ENCODE measurements at places on chromosomes 7 and 10. TPM values are rescaled to one million over a fixed set of nuclear protein-coding genes. Genes with fewer than 3 reads are reported as not detected.

Gene CLRN3
- not detected for total RNA-seq

- H3K4me1 ChIP-seq, result no peaks in the 10 kb centered on the region
- H3K36me3 ChIP-seq, result no peaks in the 10 kb centered on the region
- DNase-seq, result no peak
- no peak overlapping the region for H3K4me3 ChIP-seq
Measured at GRCh38 chr10:48529331-48529730, 75.5 kb downstream of the ARHGAP22 start.

- no peak overlapping the region for H3K27ac ChIP-seq
- peaks cover 9% of the 10 kb centered on the region for H3K4me1 ChIP-seq
- no peak overlapping the region for H3K4me3 ChIP-seq
- no peak for DNase-seq
- no peaks in the 10 kb centered on the region for H3K27me3 ChIP-seq
Measured at GRCh38 chr10:29555091-29555745, 79.6 kb downstream of the SVIL start.

DNA sequence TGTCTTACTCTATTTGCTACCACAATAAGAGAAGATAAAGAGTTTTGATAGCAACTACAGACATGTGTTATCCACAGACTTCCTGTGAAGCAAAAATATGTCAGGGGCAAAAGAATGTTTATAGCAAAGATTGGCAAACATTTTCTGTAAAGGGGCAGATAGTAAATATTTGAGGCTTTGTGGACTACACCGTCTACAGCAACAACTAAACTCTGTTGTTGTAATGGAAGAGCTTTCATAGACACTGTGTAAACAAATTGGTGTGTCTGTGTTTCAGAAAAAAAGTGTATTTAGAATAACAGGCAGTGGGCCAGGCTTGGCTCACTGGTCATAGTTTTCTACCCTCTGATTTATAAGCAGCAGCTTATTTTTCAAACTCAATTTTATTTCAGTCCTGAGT is 521.4 kb downstream of the ANKRD7 start:
- H3K27me3 ChIP-seq, result no peaks in the 10 kb centered on the region
- H3K4me1 ChIP-seq, result no peaks in the 10 kb centered on the region
- H3K27ac ChIP-seq, result no peak overlapping the region
- H3K4me3 ChIP-seq, result no peak overlapping the region
- no peak for DNase-seq
- H3K36me3 ChIP-seq, result no peaks in the 10 kb centered on the region

GRCh38 chr10:124532106-124532641 is 70.6 kb downstream of the LHPP start:
- no peaks in the 10 kb centered on the region for H3K27me3 ChIP-seq
- peaks cover 4% of the 10 kb centered on the region for H3K4me1 ChIP-seq
- H3K4me3 ChIP-seq, result no peak overlapping the region
- no peak overlapping the region for H3K27ac ChIP-seq
- H3K36me3 ChIP-seq, result no peaks in the 10 kb centered on the region

All from activated CD8-positive, alpha-beta memory T cell treated with anti-CD3 and anti-CD28 coated beads, Interleukin-2, amount 10 ng/mL, durations not matched to agents 7 days and 5 days (primary cell).